Stimulated activated CD8-positive, alpha-beta memory T cell treated with anti-CD3 and anti-CD28 coated beads, Interleukin-7, amount 100 ng/mL, for 4 hours (primary cell): ENCODE measurements at places on chromosomes 6 and 20.
A peak's percentile ranks its signal among the peaks of the same experiment; 100 is the strongest.

GRCh38 chr20:19593762-19594161, 164.3 kb upstream of the RIN2 start:
- no peak for DNase-seq

GRCh38 chr6:13175759-13176158, 152.6 kb downstream of the TBC1D7 start:
- DNase-seq = no peak

GRCh38 chr6:168493976-168494375, 53.0 kb downstream of the SMOC2 start:
- no peak for DNase-seq

DNA sequence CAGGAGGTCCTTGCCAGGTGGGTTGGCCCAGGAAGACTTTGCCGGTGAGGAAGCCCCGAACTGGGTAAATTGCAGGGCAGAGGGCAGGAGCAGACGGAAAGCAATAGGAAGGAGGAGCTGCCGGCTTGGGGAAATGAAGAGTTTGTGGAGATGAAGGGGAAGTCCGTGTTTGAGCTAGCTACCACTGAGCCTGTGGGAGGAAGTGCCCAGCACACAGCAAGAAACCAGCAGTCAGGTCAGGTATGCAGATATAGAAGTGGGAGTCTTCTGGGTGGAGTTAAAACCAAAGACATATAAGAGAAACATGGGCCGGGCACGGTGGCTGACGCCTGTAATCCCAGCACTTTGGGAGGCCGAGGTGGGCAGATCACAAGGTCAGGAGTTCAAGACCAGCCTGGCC, 34.7 kb downstream of the CD24 start:
- DNase-seq = no peak

DNA sequence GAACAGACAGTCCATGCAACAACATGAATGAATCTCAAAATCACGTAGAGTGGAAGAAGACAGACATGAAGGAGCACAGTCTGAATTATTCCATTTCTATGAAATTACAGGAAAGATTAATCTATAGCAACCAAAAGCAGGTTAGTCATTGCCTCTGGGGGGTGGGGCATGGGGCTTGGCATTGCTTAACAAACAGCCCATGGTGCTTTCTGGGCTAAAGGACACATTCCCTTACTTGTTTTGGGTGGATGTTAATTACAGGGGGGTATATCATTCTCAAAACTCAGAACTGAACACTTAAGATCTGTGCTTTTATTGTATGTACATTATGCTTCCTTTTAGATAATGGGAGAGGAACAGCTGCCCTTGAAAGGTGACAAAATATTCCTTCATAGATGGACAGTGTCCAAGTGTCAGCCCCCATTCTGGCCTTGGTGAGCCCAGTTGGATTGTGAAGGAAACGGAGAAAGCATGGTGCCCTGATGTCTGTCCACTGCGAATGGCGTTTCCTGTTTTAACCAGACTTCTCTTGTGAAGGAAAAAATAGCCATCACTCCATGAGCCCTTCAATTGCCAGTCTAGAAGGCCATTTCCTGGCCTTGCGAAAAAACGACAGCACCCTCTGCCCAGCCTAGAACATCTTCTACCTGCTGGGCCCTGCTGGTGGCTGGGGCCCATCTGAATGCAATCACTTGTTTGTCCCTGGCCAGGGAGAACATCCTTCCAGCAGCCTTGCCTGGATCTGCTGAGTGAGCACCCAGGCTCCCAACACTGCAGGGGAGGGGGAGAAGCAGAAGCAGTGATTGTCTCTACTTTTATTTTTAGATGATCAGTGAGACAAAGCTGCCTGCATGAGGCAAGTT, 179.7 kb downstream of the BCAS1 start:
- no peak for DNase-seq

- no peak for DNase-seq
Observed at GRCh38 chr6:43936476-43936875, 166.5 kb downstream of the VEGFA start.

- no peak for DNase-seq
Observed at GRCh38 chr20:16671753-16672152, 58.1 kb upstream of the SNRPB2 start.

- DNase-seq = no peak
Observed at GRCh38 chr6:12595161-12595811, 121.3 kb upstream of the PHACTR1 start.

DNA sequence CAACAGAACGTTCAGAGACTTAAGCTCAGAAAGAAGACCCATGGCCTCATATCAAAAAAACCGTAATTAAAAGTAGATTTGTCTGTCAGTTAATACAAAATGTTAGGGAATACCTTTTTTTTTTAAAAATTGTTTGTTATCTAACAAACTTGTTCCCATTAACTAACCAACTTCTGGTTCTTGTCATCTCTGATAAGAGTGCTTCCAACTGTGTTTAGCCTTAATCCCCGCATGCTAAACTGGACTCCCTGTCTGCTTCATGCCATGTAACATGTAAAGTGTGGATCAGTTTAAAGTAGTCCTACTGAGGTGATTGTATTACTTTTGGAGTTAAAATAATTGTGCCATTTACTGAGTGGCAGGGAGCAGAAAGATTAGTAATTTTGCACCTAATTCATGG, 6.3 kb downstream of the JARID2 start:
- no peak for DNase-seq

DNA sequence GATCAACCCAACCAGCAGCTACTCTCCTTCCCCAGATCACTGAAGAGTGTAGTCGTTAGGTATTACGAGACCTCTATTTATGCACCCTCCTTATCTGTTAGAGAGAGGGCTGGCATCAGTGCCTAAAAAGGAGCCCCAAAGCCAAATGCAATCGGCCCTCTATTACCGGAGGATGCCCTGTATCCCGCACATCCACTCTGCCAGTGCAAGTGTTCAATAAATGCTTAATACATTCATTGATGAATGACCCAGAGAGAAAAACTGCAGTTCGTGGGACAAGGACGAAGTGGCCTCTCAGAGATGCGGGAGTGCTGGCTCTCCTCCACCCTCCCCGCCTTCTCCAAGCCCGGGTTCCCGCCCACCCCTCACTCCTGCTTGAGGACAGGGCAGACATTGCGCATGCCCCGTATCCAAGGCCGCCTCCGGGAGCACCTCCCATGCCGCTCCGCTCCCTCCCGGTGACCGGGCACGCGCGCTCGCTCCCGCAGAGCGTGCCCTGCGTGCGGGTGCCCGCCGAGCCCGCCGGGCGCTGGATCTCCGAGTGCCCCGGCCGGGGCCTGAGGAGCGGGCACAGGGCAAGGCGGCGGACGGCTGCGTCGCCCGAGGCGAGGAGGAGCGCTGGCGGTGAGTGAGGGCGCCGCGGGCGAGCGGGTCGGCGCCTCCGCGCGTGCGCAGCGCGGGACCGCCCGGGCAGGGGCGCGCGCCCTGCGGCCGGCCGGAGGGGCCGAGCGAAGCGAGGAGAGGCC, 27.2 kb upstream of the BTBD3 start:
- peak; percentile 28 for DNase-seq

DNA sequence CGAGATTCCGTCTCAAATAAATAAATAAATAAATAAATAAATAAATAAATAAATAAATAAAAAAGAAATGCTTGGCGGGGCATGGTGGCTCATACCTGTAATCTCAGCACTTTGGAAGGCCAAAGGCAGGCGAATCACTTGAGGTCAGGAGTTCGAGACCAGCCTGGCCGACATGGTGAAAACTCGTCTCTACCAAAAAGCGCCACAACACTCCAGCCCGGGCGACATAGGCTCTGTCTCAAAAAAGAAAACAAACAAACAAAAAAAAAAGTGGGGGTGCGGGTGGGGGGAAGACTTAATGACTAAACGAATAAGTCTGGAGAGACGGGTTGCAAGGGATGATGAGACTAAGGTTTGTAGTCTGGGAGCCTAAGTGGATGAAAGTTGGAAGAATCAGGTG, 170.7 kb downstream of the SLC16A10 start:
- no peak for DNase-seq

DNA sequence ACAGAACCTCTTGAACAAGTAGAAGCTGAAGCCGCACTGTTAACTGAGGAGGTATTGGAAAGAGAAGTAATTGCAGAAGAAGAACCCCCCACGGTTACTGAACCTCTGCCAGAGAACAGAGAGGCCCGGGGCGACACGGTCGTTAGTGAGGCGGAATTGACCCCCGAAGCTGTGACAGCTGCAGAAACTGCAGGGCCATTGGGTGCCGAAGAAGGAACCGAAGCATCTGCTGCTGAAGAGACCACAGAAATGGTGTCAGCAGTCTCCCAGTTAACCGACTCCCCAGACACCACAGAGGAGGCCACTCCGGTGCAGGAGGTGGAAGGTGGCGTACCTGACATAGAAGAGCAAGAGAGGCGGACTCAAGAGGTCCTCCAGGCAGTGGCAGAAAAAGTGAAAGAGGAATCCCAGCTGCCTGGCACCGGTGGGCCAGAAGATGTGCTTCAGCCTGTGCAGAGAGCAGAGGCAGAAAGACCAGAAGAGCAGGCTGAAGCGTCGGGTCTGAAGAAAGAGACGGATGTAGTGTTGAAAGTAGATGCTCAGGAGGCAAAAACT, 40.1 kb downstream of the ZBTB2 start:
- no peak for DNase-seq

- DNase-seq = no peak
Observed at GRCh38 chr20:51463998-51464397, 78.5 kb downstream of the NFATC2 start.

DNA sequence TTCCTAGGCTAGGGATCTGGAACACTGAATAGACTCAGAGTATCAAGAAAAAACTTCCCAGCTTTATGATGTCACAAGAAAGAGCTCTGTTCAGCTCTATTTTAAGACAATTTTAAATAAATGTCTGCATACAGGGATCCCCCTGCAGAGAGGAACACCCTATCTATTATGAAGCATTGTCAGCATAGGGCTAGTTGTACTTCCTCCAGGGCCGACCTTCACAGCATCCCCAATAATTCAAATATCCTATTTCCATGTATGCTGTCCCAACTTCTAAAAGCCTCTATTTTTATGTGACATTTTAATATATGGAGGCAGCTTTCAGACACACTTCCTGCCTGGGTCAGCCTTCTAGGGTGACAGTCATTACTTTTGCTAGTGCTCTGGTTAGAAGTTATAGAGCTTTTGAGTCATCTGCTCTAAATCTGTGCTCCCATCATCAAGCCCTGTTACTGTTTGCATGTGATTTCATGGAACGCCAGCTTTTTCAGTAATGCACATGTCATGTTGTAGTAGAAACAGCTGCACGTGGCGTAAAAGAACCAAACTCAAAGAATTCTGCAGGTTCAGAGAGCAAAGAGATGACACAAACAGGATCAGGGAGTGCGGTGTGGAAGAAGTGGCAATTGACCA, 189.2 kb downstream of the ADGB start:
- no peak for DNase-seq

DNA sequence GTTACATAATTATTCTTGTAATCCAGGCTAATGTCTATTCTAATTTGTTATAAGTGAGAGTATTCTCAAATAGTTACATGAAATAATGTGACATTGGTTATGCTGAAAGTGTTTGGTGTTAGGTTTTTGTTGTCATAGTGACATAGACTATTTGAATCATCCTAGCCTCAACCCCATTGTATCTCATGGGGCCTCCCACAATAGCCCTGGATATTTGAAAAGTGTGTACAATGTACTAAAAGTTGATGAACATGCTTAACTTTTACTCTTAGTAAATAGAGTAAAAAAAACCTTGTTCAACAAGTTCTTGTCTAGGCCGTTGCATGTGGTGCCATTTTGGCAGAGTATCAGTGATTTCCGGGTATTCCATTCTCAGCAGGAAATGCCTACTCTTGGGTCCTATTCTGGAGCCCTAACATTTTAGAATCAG, 83.0 kb downstream of the RTN4IP1 start:
- no peak for DNase-seq

GRCh38 chr6:36235309-36235708, 34.6 kb upstream of the PNPLA1 start:
- DNase-seq = no peak

GRCh38 chr6:170206851-170207431, 83.9 kb downstream of the DLL1 start:
- no peak for DNase-seq

GRCh38 chr6:149130090-149130489, 187.4 kb upstream of the TAB2 start:
- no peak for DNase-seq

DNA sequence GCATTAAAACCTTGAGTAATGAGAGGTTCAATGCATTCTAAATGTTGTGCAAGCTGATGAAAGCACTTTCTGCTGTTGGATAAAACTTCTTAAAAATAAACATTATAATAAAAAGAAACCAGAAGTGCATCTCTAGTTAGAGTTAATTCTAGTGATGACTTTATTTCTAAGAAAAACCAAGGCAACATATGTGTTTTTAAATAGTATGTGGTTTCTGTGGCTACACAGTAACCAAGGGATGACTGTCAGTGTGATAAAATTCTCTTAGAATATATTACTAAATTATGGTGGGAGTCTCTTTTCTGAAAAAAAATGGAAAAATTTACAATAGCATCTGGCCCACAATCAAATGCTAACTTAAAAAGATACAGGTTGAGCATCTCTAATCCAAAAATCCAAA, 117.0 kb downstream of the ME1 start:
- no peak for DNase-seq

- DNase-seq = no peak
Observed at GRCh38 chr6:36947570-36948351, 6.8 kb upstream of the PI16 start.

DNA sequence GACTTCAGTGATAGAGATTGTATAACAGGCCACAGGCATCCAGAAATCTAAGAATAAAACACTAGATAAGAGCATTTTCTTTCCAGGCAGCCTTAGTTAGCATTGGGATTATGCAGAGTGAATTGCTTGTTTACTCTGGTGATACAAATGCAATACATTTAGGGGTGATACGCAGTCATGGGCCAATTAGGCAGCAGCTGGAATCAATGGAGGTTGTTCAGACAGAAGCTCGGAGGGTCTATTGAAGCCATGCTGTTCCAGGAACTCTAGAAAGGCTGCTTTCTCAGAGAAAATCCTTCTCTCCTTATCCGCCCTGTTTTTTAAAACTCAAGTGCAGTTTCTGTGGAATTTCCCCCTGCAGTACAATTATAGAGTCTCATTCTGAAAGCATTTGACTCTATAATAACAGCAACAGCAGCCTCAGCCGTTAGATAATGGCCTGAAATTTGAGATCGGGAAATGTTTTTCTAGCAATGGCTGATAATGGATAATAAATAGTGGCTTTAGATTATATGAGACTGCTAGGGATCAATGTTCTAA, 364.3 kb upstream of the HS3ST5 start:
- no peak for DNase-seq
